ENCODE measurements at places on chromosomes 7 and 10.

GRCh38 chr7:96686305-96686704 is 23.3 kb downstream of the SEM1 start:
- no peak for DNase-seq

DNA sequence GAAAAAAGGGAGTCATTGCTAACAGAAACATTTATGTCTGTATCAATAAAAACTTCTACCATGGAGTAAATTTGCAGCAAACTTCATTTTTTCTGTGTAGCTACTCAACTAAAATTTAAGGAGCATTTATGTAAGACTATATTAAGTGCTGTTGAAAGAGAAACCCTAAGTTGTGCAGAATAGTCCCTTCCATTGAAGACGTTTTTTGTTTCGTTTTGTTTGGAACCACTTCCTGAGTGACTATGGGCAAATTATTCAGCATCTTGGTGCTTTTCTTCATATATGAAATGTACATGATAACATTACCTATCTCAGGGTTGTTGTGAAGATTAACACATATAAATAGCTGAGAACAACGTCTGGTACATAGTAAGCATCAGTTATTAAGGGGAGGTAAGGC is 24.3 kb downstream of the SEM1 start:
- no peak for DNase-seq

GRCh38 chr7:132049462-132050304 is 493.3 kb upstream of the PODXL start:
- DNase-seq: no peak

DNA sequence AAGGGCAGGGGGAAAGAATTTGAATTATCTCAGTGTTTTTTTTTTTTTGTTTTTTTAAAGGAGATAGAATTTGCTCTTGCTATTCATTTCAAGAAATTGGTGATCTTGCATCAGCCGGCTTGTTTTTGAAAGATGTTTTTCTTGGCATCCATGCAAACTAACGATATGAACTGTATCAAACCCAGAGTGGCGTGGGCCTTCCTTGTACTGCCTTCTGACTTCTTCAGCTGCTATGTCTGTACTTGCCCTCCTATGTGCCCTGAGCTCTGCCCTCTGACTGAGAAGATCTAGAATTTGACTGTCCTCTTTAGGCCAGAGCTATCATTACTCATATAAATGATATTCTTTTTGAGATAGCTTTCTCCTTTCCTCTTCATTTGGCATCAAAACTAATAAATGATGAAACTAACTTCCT is 183.1 kb downstream of the EXOC4 start:
- peak; percentile 71 for DNase-seq

DNA sequence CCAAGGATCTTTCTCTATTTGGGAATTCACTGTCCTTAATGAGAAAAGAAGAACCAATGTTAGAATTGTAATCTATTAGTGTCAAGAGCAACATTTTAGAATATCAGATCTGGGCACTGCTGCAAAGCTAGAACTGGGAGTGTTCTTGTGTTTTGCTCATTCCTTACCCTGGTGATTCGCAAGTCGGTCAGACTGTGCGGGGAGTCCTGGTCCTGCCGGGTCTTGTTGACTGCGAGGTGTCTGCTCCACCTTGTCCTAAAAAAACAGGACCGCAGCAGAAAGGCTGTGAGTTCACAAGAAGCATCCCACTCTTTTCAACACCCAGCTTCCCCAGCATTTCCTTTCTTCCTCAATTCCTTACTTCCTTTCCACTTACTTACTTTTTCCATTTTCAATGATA is 79.0 kb downstream of the GRB10 start:
- no peak for DNase-seq

- DNase-seq: no peak
Observed at GRCh38 chr10:123999261-123999660, 94.1 kb downstream of the CHST15 start.

DNA sequence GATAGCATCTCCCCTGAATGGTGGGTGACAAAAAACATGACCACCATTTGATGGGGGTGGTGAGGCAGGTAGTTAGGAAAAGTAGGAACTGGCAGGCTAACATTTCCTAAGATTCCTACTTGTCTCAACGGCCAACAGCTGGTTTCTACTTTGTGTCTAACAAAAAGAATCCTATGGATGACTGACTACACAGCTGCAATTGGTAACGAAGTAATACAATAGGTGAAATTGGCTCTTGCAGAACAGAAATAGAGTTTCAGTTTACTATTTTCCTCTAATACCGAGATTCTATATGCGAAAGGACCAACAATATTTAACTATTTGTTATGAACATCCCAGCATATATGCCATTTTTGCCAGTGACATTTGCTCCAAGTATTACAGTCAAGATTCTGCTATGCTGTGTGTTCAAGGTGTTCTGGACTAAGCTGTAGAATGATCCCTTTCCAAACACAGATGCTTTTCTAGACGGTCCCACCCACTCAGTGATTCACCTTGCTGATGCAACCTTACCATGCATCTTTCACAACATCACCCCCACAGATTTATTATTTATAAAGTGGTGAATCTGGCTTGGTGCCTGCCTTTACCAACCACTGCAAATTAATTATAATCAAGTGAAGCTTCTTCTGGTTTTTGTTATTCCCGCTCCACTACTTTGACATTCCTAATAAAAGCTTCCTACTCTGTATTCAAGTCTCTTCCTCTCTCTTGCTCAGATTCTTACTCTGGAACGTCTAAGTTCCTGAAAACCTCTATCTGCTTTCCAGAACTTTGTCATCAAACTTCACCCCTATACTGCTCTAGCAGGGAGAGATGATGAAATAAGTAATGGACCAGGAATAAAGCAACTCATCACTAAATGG is 16.8 kb downstream of the BBIP1 start:
- no peak for DNase-seq

DNA sequence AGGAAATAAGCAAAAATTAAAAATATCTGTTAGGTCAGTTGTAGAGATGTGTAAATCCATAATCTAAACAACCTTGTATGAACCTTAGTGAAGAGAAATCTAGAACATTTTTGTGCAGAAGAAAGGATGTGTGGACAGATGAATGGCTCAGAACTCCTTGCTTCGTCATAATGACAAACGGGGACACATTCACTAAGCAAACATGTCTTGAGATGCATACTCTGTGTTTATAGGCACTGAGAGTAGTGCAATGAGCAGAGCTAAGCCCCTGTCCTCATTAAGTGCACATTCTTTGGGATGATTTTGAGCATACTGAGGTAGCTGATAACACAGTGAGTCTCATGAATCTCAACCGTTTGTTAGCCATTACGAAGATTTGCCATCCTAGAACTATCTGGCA is 360.6 kb upstream of the ANKRD30A start:
- DNase-seq: no peak

DNA sequence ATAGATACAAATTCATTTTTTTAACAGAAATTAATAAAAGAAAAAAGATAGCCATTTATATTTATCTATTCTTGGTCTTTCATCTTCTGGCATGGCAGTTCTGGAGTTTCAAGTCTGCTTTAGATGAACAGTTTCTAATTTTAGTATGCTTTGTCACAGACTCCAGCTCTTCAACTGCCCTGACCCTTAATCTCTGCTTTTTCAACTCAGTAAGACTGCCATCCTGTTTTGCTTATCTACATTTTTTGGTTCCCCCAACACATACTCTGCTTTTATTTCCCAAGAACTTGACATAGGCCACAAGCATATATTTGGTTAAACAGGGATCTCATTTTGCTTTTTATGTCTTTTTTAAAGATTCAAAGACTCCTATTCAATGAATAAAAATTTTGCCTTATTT is 309.3 kb upstream of the KCND2 start:
- no peak for DNase-seq

GRCh38 chr7:27586825-27587224 is 75.9 kb downstream of the HIBADH start:
- DNase-seq: no peak

- DNase-seq: no peak
Observed at GRCh38 chr7:148717266-148717793, 18.6 kb downstream of the CUL1 start.

GRCh38 chr10:23189024-23189423 is 3.1 kb upstream of the PTF1A start:
- DNase-seq: no peak

DNA sequence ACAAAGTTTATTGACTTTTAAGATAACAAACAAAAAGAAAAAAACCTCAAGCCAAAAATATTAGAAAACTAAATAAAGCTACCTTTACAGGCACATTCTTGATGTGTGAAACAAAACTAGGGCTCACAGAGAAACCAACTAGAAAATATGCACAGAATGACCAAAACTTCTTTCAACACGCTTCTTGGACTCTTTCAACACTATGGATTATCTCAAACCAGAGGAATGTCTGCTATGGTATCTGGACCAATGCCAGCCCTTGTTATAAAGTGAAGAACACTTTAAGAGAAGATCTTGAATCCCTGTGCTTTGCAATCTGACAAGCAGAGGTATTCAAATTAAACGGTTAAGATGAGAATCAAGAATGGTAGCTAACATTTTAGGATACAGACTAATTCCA is 76.6 kb downstream of the DNAJC1 start:
- peak; percentile 96 for DNase-seq

GRCh38 chr10:129852829-129853561 is 111.1 kb downstream of the EBF3 start:
- no peak for DNase-seq

- no peak for DNase-seq
Observed at GRCh38 chr7:685540-685939, 41.0 kb upstream of the DNAAF5 start.

DNA sequence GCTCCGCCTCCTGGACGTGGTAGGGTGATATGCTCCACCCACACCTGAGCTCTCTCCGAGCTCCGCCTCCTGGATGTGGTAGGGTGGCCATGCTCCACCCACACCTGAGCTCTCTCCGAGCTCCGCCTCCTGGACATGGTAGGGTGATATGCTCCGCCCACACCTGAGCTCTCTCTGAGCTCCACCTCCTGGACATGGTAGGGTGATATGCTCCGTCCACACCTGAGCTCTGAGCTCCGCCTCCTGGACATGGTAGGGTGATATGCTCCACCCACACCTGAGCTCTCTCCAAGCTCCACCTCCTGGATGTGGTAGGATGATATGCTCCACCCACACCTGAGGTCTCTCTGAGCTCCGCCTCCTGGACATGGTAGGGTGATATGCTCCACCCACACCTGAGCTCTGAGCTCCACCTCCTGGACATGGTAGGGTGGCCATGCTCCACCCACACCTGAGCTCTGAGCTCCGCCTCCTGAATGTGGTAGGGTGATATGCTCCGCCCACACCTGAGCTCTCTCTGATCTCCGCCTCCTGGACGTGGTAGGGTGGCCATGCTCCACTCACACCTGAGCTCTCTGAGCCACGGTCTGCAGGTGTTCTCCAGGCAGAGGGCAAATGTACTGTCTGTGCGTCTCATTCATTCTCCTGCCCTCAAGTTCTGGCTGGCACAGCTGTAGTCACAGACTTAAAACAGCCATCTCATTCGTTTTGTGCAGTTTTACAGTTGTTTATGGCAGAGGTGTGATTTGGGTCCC is 252.4 kb downstream of the DIP2C start:
- DNase-seq: no peak

GRCh38 chr10:29409241-29410054 is 120.6 kb downstream of the LYZL1 start:
- DNase-seq: no peak

DNA sequence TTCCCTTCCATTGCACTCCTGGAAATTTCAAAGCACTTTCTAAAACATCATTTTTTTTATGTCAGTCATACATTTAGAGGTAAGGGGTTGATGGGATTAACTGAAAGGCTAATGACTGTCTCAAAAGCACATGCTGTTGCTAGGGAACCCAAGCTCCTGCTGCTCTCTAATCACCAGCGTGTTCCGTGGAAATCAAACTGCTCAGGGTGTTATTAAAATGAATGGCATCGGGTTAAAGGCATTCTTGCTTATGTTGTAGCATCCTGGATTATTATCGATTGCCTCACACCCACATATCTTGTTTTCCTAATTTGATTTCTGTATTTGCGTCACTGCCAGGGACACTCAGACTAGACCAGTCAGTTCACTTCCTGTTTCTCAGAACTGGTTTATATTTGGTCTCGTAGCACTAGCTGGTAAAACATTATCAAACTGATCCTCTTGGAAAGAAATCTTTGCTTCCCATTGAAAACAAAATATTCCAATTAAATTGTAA is 216.5 kb upstream of the MKLN1 start:
- DNase-seq: peak; percentile 61

- DNase-seq: no peak
Observed at GRCh38 chr10:53458007-53458406, 685.4 kb upstream of the MBL2 start.

Measured in non-pigmented ciliary epithelial cell (primary cell).